Activated T-helper 2 cell treated with anti-CD3 and anti-CD28 coated beads, Interferon-gamma antibody, Interleukin-2, Interleukin-4, amounts not matched to agents 10 μg/mL and 5 μg/mL and 100 μg/mL, durations not matched to agents 14 hours and 24 hours and 36 hours (primary cell): ENCODE measurements at places on chromosomes 13 and 19. TPM values are rescaled to one million over a fixed set of nuclear protein-coding genes. Genes with fewer than 3 reads are reported as not detected.

GRCh38 chr13:22047082-22047784, 376.4 kb downstream of the FGF9 start:
- no peaks in the 10 kb centered on the region for H3K27me3 ChIP-seq
- H3K27ac ChIP-seq: no peak overlapping the region
- no peak for DNase-seq
- no peak overlapping the region for H3K4me3 ChIP-seq
- H3K4me1 ChIP-seq: peaks cover 18% of the 10 kb centered on the region

DNA sequence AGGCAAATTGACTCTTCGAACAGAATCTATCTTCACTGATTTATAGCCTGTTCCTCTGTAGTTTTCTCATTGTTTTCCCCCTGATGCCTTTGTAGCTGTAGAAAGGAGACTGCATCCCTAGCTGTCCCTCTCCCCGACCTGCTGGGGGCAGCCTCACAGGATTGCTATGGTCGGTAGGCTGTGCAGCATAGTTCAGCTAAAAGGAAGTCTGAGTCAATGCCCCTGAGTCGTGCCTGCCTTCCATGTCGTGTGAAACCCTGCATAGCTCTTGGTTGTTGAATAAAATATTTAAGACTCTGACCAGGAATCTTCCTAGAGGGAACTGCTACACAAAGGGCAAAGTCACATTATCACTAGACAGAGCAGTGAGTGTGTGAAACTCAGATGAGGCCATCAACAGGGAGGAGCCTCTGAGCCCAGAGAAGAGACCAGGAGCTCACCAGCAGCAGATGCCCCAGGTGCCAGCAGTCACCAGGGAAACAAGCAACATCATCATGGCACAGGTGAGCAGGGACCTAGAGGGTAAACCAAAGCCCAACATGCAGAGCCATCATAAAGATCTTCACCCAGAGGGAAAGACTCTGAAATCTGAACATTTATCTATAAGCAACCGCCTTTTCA, 108.4 kb upstream of the NBEA start:
- H3K4me3 ChIP-seq: no peak overlapping the region
- H3K27ac ChIP-seq: no peak overlapping the region
- no peaks in the 10 kb centered on the region for H3K27me3 ChIP-seq
- H3K36me3 ChIP-seq: no peaks in the 10 kb centered on the region
- no peak for DNase-seq

The FUT3 gene
- not detected in 2 replicates for total RNA-seq

The SERTM1 gene
- not detected in 2 replicates for total RNA-seq

- H3K27ac ChIP-seq: peak overlapping the region; percentile 99
- peak overlapping the region; percentile 98 for H3K4me3 ChIP-seq
- DNase-seq: no peak
- H3K27me3 ChIP-seq: no peaks in the 10 kb centered on the region
Measured at GRCh38 chr19:16628984-16629691, 1.1 kb upstream of the MED26 start.

DNA sequence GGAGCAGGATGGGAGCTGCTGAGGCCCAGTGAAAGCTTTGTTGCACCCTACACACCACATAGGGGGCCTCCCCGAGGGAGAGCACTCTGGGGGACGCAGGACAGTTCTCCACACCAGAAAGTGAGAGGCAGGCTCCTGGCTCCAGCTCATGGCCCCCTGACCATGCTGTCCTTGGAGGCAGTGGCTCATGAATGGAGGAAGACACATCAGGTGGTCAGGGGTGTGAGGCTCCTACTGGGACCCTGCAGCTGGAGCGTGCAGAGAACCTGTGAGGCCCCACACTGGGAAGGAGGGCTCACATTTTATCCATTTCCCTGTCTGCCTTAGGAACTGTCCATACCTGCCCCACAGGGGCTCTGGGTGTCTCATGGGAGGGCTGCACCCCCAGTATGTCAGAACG, 85.3 kb downstream of the ZNF536 start:
- H3K27ac ChIP-seq: no peak overlapping the region
- no peak overlapping the region for H3K4me3 ChIP-seq
